ENCODE measurements at places on chromosomes 5 and 9.

- DNase-seq: no peak
Measured at GRCh38 chr5:104456122-104456521, 893.5 kb upstream of the NUDT12 start.

DNA sequence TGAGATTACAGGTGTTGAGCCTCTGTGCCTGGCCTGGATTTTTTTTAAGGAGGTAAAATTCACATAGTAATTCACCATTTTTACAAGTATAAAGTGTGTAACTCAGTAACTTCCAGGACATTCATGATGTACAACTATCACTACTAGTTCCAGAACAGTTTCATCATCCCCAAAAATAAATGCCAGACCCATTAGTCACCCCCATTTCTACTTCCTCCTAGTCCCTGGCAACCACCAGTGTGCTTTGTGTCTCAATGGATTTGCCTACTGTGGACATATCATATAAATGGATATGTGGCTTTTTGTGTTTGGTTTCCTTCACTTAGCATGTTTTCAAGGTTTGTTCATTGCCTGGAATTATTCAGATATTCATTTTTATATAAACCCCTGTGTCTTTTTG lies 72.5 kb upstream of the PANK3 start:
- DNase-seq: peak; percentile 72

GRCh38 chr5:148926207-148926606 lies 99.8 kb downstream of the ADRB2 start:
- no peak for DNase-seq

- no peak for DNase-seq
Measured at GRCh38 chr5:176629853-176630680, at the start of the genes EIF4E1B and SNCB. Gene EIF4E1B (plus strand): TSS chr5:176630675. CDS start chr5:176642788, 12,113 bp downstream. Gene SNCB (minus strand): TSS chr5:176630534. CDS start chr5:176629654, 880 bp downstream.

DNA sequence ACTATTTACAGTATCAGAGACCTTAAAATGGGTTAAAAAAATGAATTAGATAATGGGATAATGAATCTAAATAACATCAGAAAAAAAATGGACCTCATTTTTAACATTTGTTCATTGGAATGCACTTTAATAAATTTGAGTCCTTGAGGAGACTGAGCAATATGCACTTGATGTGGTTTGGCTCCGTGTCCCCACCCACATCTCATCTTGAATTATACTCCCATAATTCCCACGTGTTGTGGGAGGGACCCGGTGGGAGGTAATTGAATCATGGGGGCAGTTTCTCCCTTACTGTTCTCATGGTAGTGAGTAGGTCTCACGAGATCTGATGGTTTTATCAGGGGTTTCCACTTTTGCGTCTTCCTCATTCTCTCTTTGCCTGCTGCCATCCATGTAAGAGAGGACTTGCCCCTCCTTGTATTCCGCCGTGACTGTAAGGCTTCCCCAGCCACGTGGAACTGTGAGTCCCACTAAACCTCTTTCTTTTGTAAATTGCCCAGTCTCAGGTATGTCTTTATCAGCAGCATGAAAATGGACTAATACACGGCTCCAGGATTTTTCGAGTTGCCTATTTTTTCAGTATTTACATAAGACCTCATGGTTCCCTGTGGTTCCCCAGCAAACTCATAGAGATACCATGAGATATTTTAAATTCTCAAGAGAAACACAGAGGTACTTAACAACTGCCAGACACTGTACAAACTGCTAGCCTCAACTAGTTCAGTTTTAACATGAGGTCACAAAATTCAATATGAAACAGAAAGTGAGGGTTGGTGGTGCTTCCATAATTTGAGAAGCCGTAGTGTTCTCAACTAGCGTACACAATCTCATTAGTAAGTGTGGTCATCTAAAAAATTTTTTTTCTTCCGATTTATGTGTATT lies 128.3 kb downstream of the TLE1 start:
- no peak for DNase-seq

DNA sequence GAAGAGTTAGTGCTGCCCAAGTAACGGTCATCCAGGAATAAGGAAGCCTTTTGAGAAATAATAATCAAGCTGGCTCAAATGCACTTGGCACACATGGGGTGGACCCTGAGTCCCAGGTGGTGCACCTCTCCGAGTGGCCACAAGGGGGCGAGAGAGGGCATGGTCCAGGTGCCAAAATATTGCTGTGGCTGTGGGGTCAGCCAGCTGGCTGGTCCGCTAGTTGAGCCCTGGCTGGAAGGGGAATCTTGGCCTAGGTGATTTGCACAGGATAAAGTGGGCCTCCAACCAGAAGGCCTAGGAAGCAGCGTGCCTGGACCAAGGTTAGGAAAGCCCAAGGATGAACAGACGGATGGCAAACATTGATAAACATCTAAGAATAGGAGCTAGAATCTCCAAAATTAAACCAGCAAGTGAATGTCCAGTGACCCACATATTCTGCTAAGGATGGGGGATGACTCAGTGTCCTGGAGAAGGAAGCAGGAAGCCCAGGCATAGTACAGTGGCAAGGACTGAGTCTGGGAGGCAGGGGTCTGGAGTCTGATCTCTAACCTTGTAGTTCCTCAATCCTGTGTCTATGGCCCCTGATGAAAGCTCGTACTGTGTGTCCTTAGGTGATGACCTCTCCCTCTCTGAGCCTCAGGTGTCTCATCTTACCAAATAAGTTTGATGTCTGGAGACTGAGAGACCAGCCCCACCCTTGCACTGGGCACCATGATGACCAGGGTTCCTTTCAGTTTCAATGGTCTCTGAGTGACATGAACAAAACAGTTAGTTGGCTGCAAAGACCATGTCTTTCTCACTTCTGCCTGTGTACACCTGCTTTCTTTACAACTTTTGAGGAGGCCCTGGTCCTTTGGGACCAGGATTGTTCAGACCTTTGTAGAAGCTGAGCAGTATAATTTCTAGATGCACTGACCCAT lies 19.2 kb upstream of the SHB start:
- no peak for DNase-seq

DNA sequence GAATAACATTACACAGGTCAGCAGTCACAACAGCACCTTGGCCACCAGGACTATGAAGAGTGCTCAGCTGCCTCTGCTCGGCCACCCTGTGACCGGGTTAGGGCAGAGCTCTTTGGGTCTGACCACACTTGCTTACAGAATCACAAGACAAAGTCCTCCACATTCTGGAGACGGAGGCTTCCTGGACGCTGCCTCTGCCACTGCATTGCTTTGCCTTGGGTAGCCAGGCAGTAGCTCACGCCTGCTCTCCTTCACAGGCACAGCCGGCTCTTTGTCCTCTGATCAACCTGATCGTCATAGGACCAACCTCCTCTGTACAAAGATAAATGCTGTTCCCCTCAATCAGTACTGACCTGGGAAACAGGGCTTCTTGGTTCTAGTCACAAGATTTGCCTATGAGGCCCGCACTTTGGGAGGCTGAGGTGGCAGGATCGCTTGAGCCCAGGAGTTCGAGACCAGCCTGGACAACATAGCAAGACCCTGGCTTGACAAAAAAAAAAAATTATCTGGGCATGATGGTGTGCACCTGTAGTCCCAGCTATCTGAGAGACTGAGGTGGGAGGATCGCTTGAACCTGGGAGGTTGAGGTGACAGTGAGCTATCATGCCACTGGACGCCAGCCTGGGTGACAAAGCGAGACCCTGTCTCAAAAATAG lies 128.4 kb upstream of the IER5L start:
- no peak for DNase-seq

GRCh38 chr9:38687389-38687842 lies 32.5 kb downstream of the FAM240B start:
- no peak for DNase-seq

GRCh38 chr9:128163523-128164306 lies 3.6 kb downstream of the BBLN start:
- DNase-seq: no peak

- DNase-seq: no peak
Measured at GRCh38 chr5:143890487-143890886, 78.5 kb downstream of the HMHB1 start.

- DNase-seq: peak; percentile 50
Measured at GRCh38 chr5:55816342-55816741, 34.8 kb upstream of the IL31RA start.

DNA sequence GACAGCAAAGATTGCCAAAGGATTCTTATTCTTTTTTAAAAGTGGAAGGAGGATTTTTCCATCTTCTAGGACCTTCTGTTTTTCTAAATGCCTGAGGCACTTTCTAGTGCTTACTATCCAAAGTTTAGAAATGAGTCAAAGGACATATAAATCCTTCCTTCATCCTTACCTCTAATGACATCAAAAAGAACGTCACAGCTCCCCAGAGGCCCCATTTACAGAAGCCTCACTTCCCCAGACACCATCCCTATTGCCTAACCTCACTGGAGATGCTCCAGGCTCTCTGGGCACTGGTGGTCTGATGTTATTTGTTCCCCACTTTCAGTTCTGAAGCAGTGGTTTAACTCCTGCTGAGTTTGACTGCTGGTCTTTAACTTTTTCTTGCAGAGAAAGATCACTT lies 504.3 kb downstream of the AGTPBP1 start:
- no peak for DNase-seq

GRCh38 chr9:9170439-9171134 lies 1371.0 kb upstream of the DMAC1 start:
- no peak for DNase-seq

GRCh38 chr5:2387634-2388325 lies 363.7 kb downstream of the IRX2 start:
- DNase-seq: no peak
